ENCODE measurements at places on chromosomes 3 and 15.

DNA sequence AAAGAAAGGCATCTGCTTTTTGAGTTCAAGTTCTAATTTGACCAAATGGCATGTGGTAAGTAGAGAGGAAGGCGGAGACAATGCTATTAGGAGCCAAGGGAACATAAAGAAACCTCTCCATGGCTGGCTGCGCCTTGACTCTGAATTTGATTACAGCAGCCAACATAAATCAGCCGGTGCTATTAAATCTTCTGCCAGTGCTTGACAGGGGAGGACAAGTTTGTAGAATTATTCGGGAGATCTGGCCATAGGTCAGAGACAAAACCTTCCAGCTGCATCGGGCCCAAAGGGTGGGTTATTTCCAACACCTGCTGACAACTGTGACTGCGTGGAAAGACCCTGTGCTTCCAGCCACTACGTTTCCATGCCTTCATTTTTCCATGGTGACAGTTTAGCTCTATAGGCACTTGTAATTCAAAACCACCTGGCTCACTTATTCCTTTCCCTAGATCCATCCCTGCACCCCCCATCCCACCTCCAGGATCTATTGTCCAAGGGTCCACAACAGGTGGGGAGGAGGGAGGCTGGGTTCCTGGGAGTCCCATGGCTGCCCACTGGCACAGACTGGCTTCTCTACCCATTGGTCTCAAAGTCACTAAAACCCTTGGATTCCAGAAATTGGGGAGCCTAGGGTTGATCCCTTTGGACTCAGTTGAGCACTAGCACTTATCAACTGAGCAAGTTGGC is 15.9 kb downstream of the COLQ start:
- no peak for DNase-seq

DNA sequence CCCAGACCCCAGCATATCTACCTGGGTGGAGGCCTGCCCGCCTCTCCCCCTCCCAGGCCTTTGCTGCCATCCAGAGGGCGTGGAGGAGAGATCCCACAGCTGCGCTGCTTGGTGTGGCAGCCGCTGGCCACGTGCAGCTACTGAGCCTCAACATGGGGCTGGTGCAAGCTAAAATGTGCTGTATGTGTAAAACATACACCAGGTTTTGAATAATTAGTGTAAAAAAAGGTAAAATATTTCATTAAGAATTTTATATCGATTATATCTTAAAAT is 95.8 kb downstream of the SEC22A start:
- DNase-seq, result no peak

- DNase-seq, result no peak
These were observed 6.8 kb upstream of the ZNF280D start for GRCh38 chr15:56739964-56740640.

DNA sequence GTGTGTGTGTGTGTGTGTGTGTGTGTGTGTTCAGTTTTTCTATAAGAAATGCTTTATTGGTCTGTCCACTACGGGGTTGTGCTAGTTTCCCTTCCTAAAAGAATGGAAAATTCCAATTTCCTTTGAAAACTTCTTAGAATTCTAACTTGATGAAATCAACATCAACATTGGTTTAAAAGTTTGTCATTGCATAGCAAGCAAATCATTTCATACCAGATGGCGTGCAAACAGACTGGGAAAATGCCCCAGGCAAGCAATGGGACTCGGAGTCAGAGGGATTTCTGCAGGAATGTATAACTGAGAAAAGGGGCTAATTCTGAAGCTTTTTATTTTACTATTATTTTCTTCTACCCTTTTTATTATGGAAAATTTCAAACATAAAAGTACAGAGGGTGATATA is 13.1 kb upstream of the DYNC1LI1 start:
- no peak for DNase-seq

GRCh38 chr15:60362321-60363086 is 35.3 kb downstream of the ANXA2 start:
- no peak for DNase-seq

GRCh38 chr3:177618873-177619733 is 421.8 kb upstream of the TBL1XR1 start:
- no peak for DNase-seq

DNA sequence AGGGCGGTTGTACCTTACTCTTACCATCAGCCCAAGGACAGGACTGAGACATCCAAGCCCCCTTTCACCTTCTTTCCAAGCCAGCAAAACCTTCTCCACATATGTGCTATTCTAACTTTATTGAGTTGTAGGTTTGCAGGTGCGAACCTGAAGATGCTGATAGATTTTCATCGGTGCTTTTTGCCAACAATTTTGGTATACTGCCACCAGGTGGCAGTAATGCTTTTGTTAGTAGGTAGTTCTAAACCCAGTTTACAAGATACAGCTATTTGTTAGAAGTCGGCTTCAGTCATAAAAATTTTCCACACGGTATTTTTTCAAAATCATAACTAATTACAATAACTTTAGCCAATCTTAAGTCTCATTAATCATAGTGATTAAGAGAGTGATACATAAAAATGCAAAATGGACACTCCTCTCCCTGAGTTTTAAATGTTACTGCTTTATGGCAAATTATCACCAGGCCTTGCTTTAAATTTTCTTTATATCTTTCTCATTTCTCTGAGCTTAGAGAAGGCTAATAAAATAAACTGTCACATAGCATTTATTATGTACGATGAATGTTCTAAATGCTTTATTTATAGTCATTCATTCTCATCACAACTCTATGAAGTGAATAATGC is 636 bp downstream of the TBC1D21 start:
- DNase-seq, result no peak

GRCh38 chr3:104101736-104102135 is 1265.0 kb upstream of the ALCAM start:
- no peak for DNase-seq

DNA sequence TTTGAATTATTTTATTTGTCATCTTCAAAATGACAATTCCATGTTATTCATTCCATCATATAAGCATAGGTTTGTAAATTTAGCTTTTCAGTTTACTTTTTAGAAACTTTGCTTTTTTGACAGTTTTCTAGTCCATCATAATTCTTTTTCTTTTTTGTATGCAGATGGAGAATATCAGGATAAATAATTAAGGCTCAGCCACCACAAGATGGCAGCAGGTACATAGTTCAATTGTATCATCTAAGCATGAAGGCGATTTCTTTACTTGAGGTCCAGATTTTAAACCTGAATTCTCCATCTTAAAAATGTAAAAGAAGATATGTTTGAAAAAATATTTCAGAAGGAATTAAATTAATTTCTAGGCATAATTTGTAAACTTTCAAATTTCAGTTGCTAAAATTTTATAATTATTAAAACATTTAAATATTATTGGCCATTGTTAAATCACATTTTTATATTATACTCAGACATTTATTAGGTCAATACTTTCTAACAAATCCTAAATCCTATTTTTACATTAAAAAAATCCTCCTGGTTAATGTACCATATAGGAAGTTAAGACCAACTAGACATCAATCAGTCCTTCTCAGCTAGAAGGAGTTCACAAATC is 15.1 kb downstream of the PLSCR5 start:
- no peak for DNase-seq

- no peak for DNase-seq
These were observed 1.4 kb downstream of the NDUFB4 start for GRCh38 chr3:120597445-120598049.

GRCh38 chr15:85089929-85090597 is 108.4 kb downstream of the PDE8A start:
- DNase-seq, result no peak

- DNase-seq, result no peak
These were observed 951 bp downstream of the TARS3 start for GRCh38 chr15:101723171-101723873.

DNA sequence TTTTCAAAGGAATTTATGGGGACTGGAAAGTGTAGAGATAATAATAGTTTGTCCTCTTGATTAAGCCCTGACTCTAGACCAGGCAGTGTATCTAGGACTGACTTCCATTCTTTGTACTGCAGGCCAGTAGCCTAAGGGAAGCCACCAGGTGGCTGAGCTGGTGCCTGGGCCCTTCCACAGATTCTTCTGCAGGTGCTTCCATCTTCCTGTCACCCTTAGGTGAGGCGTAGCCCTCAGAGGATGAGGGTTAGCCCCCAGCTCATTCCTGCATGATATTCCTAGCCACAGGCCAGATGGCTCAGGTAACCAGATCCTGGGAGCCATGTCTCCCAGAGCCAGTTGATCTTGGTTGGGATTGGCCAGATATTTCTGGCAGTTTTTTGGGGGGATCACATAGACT is 169.0 kb upstream of the IL12A start:
- no peak for DNase-seq

DNA sequence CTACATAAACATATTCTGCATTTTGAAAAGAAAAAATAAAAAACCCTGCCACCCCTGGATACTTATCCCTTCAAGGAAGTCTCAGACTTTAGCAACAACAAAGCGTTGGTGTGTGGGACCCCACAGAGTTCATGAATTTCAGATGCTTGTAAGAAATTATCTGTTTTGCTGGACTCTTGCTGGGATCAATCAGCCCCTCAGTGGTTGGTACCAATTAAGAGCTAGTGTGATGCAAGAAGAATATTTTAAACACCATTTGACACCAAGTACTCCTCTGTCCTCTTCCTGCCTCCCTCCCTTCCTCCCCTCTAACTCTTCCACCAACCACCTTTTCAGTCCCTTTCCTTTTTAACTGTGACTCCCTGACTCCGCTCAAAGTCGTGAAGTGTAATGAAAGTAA is 51.5 kb downstream of the SST start:
- DNase-seq, result no peak

DNA sequence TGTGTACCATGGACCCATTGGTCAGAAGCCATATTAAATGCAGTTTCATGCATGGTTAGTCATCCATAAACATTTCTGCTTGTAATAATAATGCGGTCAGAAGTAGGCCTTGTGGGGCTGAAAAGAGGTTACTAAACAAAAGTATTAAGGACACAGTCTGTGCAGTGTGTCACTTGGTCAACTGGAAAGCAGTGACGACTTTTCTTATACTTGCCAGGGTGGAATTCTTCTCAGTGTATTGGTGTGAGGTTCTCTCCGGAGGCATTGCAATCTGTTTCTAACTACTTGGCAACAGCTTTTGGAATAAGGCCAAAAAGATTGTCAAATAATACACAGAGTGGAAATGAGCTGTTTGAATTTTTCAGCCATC is 46.8 kb downstream of the CHL1 start:
- DNase-seq, result no peak

- no peak for DNase-seq
These were observed 46.3 kb downstream of the SENP7 start for GRCh38 chr3:101466465-101467309.

- DNase-seq, result no peak
These were observed 540 bp downstream of the KLHDC8B start for GRCh38 chr3:49171775-49172500.

DNA sequence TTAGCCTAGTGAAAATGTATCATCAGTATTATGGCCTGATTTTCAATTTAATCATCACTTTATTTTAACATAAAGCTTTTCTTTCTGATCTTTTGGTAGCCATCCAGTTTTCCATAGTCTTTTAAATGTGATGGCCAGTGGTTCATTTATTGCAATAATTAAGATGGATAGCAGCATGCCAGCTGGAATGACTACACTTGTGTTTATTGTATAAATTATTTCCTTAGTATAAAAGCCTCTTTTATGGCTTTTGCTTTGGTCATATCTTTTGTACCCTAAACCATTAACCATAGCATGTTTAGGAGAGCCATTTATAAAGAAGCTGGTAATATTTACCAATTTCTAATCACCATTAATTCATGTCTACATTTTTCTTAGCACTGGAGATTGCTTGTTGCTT is 31.7 kb downstream of the ALCAM start:
- no peak for DNase-seq

GRCh38 chr3:194688200-194688740 is 2.6 kb downstream of the FAM43A start:
- no peak for DNase-seq

DNA sequence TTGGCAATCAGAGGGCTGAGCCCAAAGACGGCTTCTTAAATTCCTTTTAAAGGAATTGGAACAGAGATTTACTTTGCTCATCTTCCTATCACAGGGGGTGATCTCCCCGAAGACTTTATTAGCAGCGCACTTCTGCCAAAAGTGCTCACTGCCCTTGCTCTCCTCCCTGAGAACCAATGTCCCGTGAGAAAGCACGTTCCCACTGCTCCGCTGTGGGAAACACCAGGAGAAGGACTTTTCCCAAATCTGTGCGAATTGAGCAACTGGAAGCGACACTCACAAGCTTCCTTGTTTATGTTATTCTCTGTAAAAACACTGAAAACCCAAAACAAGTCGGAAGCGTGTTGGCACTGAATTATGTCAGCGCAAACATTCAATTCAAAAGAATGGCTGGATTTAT is 670.8 kb upstream of the NR2F2 start:
- no peak for DNase-seq

DNA sequence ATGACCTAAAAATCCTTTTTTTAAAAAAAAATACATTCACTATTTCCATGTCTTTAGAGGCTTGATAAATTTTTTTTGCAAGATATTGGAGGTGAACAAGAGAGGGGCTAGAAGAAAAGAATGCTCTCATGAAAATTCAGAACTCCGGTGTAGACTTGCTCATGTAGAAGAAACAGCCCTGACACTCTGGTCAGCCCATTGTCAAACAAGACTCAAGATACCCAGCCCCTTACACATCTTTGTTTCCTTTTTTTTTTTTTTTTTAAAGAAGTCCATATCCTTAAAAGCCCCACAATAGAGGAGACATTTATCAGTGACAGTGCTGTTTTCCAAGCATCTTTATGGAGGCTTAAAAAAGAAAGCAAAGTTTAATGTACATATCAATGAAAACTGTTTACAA is 196.8 kb upstream of the RORA start:
- DNase-seq, result no peak

DNA sequence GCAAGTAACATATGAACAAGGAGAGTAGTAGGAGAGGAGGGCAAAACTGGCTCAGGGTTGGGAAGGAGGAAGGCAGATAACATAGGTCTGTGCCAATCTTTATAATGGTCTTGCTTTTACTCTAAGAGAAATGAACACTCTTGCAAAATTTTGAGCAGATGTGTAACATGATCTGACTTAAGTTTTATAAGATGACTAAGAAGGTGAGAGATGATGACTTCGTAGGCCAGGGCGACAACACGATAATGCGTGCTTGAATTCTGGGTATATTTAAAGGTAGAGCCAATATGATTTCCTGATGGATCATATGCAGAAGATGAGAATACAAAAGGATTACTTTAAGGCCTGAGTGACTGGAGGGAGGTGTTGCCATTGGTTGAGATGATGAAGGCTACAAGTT is 265.4 kb upstream of the KCNMB2 start:
- DNase-seq, result no peak

DNA sequence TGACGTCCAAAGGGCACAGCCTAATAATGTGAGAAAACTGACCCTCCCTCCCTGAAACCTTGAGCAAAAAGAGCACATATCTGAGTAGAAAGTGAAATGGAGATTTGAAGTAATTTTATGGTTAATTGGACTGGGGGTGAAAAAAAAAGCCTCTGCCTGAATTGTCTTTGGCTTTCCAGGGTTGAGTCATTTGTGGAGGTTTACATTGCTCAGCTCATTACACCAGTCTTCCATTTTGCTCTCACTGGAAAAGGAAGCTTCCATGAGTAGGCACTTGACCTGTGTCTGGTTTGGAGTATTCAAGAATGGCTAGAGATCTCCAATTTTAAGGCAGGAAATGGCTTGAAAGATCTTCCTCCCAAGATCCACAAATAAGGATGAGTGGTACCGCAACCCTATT is 273.9 kb downstream of the PDCD6IP start:
- no peak for DNase-seq

- DNase-seq, result no peak
These were observed 8.7 kb upstream of the P2RY12 start for GRCh38 chr3:151393146-151393830.

- DNase-seq, result no peak
These were observed 7.9 kb downstream of the NBEAL2 start for GRCh38 chr3:46987319-46987742.

GRCh38 chr3:119700269-119700919 is 2.4 kb upstream of the CFAP91 start:
- no peak for DNase-seq

All from thoracic aorta (tissue), 2 donors.